ENCODE measurements at places on chromosomes 11 and 22.

- ATAC-seq = no peak
Observed at GRCh38 chr11:47158242-47158641, 18.4 kb downstream of the ARFGAP2 start.

- no peak for ATAC-seq
Observed at GRCh38 chr11:132231656-132232347, 861.4 kb downstream of the NTM start.

- peak; percentile 19 for ATAC-seq
Observed at GRCh38 chr11:11538277-11538960, 83.4 kb downstream of the GALNT18 start.

DNA sequence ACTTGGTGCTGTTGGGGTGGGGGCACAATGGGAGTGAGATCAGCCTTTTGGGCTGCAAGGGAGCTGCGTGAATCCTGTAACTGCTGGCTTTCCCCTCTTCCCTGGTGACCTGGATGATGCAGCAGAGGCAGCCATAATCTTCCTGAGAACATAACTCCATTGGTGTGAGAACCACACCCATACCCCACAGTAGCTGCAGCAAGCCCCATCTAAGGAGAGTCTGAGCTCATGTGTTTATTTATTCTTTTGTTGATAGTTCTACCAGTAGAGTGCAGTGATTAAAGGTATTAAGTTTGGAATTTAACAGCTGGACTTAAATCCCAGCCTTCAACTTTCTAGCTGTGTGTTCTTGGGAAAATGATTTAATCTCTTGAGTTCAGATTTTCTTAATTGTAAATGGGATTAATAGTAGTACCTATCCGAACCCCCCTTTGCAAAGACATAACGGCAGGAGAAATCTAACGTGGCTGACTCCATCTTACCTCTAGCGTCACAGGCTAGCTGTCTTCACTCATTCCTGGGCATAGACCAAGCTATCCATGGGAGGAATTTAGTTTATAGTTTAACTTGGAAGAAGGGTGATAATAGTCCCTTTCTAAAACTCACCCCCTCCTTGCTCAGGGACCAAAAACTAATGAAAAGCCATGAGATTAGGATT is 385.0 kb upstream of the DDI1 start:
- ATAC-seq = no peak

DNA sequence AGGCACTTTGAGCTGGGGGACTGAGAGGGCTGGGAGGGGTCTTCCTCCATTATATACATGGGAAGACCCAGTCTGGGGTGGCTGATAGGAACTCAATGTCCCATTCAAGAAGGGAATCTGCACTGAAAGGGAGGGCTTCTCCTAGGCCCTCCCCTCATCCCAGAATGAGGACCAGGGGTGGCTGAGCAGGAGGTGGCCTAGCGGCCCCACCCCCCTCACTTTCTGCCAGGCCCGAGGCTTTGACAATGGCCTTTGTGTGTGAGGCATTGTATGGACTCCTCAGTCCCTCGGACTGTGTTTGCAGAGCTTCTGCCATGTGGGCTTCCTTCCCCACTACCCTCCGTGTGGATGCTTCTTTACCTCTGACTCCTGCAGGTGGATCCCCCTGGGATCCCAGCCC is 65.7 kb downstream of the NECTIN1 start:
- no peak for ATAC-seq

GRCh38 chr22:49976439-49977175 is 16.0 kb downstream of the PIM3 start:
- no peak for ATAC-seq

DNA sequence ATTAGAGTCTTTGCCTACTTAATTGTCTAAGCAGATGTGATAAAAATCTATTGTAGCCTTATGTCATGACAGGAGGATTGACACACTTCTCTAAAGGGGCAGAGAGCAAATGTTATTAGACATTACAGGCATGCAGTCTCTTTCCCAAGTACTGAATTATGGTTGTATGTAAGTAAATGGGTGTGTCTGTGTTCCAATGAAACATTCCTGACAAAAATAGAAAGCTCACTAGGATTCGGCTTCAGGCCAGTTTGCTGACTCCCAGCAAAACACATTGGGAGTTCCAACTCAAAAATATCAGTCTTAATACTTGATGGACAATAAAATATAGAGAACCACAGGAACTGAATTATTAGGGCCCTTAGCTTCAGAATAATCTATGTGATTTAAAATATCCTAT is 1480.4 kb downstream of the FAM181B start:
- ATAC-seq = no peak

GRCh38 chr11:75208446-75208845 is 32.1 kb upstream of the TPBGL start:
- no peak for ATAC-seq

DNA sequence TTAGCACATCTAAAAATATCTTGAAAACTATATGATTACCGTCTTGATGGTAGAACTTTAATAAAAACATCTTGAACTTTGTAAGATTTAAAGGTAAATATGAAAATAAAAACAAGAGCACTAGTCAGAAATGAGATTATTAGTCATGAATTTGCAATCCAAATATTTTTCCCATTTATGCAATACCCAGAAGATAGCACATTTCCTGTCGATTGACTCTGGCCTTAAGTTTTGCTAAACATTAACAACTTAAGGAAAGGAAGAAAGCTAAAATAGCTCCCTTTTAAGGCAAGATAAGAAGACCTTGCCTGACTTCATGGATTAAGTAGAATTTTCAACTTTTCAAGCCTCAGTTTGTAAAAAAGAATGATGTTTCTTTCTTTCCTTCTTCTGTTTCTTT is 1374.7 kb upstream of the RAG2 start:
- ATAC-seq = no peak

GRCh38 chr11:102792604-102793003 is 5.4 kb downstream of the MMP1 start:
- ATAC-seq = no peak

DNA sequence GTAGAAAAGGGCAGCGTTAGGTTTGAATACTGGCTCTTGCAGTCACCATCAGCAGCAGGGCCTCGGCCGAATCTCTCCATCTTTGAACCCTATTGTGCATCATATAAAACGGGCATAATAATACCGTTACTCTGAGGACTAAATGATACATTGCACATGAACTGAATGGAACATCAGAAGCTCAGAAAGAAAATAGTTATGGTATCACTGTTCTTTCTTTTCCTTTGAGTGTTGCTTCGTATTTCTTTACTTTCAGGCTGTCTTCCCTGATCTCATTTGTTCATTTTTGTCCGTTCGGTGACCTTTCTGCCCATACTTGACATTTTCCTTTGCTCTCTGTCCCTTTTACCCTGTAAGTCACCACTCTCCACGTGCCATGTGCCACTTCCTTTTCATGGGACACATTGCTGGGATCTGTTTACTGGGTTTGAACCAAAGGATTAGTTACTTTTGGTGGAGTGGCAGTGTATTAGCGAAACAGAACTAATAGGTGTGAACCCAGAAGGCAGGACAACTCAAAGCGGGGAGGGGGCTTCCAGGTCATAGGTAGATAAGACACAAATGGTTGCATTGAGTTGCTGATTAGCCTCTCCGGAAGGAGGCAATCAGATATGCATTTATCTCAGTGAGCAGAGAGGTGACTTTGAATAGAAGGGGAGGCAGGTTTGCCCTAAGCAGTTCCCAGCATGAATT is 717 bp upstream of the ZNF202 start:
- no peak for ATAC-seq

- ATAC-seq = peak; percentile 67
Observed at GRCh38 chr22:39938509-39939111, 21.6 kb upstream of the TMA7B start.

- no peak for ATAC-seq
Observed at GRCh38 chr11:108032800-108033199, 24.1 kb downstream of the CUL5 start.

- no peak for ATAC-seq
Observed at GRCh38 chr22:43301866-43302265, 41.3 kb downstream of the SCUBE1 start.

DNA sequence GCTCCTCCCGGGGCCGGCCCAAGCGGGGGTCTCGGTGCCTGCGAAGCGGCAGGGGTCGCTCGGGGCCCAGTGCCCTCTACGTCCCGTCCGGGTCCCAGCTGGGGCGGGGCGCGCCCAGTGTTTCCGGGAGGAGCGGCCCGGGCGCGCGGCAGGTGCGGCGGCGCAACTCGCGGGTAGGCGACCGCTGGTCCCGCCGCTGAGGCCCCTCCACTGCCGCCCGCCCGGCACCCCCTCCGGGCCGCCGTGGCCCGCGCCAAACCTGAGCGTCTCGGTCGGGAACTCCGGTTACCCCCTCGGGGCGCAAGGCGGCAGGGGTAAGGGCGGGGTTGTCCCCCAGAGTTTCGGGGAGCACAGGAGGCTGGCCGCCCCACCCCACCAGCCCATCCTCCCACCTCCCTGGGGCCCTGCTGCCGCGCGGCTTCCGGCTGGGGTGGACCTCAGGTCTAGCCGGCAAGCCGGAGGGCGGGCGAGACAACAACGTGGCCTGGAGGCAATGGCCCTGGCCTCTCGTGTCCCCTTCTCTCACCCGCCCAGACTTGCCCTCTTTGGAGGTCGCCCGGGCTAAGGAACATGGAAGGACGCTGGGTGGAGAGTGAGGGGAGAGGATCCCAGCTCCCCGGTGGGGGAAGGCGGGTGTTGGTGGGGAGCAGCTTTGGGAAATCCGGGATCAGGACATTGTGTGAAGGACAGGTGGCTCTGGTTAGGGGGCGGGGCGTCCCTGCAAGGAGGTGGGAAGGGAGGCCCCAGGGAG is 398 bp upstream of the CRACR2B start:
- ATAC-seq = peak; percentile 8

DNA sequence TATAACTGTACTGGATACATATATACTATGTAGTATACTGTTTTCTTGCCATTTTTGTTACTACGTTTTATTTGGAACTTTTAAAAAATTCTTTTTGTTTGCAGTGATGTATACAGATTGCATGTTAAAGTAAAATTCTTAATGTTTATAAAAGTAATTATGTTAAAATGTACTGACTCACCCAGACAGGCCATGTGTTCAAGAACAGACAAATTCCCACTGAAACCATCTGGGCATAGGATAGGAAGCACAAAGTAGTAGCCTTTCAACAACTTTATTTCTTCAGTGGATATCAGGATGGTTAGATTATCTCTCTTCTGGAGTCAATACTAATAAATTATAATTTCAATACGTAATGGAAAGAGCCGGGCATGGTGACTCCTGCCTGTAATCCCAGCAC is 19.8 kb downstream of the PRMT3 start:
- no peak for ATAC-seq

All from motor neuron (in vitro differentiated cells).